NCI-H2081 treated with DMSO at 0.1 percent for 48 hours (cell line): ENCODE measurements at places on chromosomes 6 and 20.

DNA sequence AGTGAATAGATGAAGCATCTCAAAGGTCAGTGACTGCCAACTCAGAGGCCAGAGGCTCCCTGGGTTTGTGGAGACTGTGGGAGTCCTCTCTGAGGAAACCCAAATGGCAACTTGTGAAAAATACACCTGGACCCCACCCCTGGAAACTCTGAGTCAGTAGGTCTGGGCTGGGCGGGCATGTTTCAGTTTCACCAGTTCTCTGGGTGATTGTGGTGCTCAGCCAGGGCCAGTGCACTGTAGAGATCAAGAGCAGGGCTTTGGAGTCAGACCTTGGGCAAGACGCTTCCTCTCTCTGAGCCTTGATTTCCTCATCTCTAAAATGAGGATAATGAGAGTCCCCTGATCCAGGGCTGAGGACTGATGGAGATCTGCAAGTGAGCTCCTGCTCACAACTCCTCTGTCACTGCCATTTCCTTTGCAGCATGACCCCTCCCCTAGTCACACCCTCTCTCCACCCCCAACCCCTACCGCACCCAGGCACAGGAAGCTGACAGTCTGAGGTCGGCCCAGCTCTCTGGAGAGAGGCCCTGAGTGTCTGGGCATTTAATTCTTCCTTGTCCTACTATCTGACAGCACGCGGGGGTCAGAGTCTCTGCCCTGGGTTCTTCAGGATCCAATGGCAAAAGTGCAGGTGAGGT is 5.1 kb downstream of the DEF6 start:
- no peak for DNase-seq

- DNase-seq: no peak
Measured at GRCh38 chr6:157380779-157381561, at the start of gene ZDHHC14. ZDHHC14 (plus strand) TSS chr6:157381190.

GRCh38 chr6:89242574-89243330 is 25.6 kb upstream of the GABRR1 start:
- peak; percentile 21 for DNase-seq

- no peak for DNase-seq
Measured at GRCh38 chr6:150865406-150866146, at the start of gene MTHFD1L. MTHFD1L (plus strand) TSS chr6:150865702; CDS start chr6:150865823, 121 bp downstream.

DNA sequence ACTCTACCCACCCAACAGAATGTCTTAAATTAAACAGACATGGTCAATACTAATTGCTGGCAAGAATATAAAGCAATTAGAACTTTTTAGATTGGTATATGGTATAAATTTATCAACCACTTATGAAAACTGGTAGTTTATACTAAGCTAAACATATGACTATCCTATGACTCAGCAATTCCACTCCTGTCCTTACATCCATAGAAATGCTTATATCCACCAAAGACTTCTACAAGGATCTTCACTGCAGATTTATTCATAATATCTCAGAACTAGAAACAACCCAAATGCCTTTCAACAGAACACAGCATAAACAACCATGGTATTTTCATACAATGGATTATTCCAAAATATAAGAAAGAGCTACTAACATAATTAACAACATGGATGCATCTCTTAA is 4.6 kb downstream of the ZNF184 start:
- no peak for DNase-seq

DNA sequence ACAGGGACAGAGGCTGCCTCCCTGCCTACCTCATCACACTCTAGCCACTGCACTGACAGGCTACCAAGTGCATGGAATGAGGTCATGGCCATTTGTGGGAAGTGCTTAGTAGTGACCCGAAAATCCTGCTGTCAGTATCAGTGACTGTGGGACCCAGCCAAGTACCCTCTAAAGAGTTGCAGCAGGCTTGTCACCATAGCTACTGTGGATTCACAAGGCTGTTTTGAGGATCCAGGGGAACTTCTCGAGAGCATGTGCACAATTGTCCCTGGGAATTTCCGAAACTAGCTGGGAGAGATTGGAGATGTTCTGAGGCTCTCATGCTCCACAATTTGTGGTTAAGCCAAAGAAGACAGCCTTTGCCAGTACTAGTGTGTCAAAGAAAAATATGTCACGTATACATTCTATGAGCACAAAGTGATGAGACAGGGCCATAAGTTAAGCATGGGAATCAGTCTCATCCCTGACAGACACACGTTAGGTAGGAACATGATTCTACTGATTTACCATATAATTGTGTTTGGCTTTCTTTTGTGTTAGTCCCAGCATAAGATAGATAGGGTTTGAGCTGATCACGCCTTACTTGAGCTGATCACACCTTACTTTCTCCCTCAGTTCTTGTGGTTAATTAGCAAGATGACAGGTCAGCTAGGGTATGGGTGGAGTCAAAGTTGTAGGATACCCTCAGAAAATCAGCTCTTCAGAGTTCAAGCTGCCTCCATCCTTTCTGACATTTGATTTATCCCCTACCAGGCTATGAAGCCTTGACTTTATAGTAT is 42.6 kb upstream of the TMEM170B start:
- no peak for DNase-seq

DNA sequence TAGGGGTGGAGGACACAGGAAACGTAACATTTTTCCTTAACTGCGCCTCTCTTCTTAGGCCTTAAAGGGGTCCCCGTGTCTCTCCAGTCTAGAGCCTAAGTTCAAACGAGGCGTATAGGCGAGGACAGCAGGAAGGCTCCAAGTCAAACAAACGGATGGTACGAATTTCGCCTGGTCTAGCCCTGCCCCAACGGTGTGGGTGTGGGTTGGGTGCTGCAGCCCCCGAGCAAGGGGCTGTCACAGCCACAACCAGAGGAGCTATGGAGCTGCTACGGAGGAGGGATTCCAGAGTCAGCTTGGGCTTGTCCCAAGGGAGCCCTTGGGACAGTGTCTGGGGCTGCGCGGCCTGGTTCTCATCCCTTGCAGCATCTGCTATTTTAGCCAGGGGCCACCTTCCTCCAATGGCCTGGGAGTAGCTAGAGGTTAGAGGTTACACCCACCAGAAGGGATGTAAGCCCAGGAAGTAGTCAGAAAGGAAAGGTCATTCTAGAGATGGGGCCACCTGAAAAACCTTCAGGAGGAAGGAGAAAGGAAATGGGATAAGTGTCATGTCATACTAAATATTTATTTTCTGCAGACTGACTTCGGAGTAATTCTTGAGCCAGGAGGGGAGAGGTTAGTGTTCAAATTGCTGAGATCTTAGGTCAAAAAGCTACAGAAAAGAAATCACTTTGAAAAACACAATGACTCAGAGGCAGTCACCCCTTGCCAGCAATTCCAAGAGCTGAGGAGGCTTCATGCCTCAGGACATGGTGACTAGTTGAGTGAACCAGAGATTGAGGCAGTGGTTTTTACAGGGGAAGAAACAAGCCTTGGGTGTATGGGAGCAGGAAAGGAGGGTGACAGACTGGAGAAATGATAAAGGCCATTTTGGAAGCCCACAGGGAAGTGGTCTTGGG is 21.7 kb downstream of the VPS52 start:
- no peak for DNase-seq

DNA sequence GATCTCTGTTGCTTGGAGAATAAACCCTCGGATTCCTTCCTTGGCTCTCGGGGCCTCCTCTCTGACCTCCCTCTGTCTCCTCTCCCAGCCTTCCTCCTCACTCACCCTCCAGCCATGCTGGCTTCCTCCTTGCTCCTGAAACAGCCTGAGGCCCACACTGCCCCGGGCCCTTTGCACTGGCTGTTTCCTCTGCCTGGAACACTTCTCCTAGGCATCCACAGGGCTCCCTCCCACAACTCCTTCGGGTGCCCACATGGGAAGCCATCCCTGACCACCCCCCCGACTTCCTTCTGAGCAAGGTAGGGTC is 87.7 kb downstream of the CEBPB start:
- DNase-seq: no peak

- DNase-seq: no peak
Measured at GRCh38 chr20:51036827-51037531, 14.1 kb upstream of the KCNG1 start.

DNA sequence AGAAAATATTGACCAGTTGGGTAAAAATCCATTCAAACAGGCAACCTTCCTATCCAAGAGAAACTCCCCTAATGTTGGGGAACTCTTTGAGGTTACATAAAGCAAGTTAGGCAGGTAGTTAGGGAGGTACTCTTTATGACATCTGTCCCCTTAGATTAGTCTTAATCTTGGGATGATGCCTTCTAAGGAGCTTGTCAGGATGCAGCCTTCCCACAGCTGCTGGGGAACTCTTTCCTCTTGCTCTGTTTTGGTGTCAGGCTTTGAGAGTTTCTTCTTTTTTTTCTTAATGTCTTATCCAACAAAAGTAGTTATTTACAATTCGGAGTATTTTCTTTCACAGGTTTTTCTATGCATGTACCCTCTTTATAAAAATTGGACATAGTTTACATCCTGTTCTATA is 194.8 kb downstream of the CDKAL1 start:
- no peak for DNase-seq

DNA sequence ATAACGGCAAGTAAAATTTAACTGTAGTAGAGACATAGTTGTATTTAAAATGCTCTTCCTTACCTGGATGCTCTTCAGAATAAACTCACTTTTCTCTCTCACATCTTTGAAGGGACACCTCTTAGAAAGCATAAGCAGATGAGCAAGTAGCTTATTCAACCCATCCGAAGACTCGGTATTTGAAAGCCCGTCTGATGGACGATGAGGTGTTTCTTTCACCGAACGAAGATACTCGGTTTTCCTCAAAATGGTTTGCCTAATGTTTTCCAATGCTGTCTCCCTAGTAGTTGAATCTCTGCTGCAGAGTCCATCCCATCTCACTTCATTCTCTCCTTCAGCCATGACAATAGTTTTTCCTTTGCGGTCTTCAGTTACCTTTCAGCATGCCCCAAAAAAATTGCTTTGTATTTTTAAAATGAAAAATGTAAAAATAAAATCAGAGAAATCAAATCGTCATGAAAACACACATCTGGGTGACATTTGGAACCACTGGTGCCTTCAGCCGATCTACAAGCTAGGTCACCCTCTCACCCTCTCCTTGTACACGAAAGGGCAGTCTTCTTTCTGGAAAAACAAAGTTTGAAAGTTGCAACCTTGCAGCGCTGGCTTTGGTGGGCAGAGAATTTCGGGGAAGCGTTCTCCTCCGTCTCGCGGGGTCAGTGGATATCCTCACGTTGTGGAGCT is 772 bp downstream of the SESN1 start:
- DNase-seq: no peak

- DNase-seq: no peak
Measured at GRCh38 chr20:59518881-59519706, 85.2 kb upstream of the PHACTR3 start.

DNA sequence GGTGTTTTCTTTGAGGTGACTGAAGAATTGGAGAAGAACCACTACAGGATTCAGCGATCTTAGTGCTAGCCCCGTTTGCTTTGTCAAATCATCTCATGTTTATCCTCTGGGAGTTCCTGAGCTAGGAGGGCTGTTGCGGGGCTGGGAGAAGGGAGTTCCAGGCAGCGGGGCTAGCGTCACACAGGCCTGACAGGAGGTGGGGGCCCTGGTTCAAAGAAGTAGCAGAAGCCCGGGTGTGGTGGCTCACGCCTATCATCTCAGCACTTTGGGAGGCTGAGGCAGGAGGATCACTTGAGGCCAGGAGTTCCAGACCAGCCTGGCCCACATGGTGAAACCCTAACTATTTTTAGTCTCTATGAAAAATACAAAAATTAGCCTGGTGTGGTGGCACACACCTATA is 33.2 kb upstream of the SULF2 start:
- no peak for DNase-seq
